ENCODE measurements at places on chromosomes 1 and 21.

DNA sequence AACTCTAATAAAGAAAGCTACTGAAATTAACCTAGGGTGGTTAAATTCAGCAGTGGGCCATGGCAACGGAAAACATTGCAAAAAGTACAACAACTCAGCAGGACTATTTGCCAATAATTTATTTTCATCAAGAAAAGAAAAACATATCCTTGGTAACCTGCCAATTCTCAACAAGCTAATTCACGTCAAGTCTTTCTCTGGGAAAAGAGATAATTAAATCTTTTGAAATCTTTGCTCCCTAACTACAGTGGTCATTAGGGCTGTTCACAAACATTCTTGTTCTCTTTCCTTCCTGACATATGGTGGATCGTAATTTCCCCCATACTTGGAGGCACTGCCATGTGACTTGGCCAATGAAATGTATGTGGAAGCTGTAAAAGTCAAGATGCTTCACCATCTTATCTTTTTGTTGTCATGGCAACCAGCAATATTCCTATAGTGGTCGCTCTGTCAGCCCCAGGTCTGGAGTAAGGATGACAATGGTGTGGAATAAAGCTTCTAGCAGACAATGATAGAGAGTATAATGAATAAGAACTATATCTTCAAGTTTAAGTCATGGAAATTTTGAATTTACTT is 29.6 kb upstream of the ZNF326 start:
- no peak for DNase-seq

DNA sequence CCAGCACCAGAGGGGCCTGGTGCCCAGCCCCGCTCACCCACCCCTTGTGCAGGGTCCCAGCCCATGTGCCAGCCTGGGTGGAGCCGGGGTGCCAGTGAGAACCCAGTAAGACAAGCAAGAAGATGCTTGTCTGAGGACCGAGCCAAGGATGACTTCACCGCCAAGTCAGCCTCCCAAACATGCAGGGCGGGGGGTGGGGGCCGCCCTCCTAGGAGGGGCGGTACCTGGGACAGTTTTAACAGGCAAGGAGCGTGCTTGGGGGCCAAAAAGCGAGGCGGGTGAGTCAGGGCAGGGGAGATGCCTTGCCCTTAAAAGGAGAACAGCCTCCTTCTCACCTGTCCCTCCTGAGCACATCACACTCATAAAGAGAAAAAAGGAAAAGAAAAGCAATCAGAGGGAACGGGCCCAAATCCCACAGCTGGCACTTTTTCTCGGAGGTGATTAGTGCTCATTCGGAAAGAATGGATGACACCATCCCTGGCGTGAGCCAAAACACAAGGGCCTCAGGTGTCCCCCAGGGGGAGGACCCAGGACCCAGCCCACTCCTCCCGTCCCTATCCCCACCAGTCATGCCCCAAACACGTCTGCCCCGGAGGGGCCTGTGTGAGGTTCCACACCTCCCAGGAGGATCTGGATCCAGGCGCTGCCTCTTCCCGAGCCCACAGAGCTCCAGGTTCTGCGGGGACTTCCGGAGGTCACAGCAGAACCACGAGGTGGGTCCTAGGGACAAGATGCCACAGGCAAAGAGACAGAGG is 77.6 kb upstream of the IFFO2 start:
- no peak for DNase-seq

GRCh38 chr1:31977385-31978131 is 36.1 kb upstream of the KHDRBS1 start:
- DNase-seq = no peak

DNA sequence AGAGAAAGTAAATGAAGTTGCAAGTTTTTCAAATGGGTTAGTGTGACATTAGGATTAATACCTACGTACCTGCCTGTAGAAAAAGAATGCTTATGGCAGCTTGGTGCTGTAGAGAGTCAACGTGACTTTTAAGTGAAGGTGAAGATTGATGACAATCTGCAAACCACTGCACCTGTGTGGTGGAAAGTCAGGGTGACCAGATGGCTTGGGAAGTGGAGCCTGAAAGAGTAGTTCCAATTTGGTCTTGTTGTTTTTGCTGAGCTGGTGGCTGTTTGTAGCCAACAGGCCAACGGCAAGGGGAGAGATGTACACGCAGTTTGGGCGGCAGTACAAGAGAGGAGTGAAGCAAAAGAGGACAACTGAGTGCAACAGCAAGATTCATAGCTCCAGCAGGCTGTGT is 78.1 kb upstream of the JAK1 start:
- no peak for DNase-seq

DNA sequence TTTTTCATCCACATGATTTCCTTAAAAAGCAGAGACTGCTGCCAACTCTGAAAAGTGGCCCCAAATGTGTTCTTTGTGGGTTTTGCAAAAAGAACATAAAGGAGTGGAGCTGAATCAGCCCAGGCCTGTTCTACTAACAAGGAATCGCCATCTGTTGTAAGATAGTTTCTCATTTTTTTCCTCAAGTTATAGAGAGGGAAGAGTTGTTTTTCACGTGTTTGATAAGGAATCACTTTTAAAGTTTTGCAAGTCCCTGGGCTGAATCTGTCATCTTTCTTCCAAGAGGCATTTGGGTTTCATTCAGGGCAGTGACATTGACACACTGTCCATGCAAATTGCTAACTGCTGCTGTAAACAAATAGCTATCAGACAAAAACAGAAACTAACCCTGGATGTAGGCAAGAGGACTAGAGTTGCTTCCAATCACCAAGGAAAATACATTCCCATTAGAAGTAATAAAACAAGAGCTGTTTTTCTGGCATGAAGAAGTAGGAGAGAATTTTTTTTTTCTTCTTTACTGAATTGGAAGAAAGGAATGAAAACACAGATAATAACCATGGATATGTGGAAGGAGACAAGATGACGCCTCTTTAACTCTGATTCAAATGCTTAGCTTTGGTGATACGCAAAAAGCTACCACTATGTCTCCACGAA is 58.8 kb upstream of the TBX15 start:
- DNase-seq = no peak

DNA sequence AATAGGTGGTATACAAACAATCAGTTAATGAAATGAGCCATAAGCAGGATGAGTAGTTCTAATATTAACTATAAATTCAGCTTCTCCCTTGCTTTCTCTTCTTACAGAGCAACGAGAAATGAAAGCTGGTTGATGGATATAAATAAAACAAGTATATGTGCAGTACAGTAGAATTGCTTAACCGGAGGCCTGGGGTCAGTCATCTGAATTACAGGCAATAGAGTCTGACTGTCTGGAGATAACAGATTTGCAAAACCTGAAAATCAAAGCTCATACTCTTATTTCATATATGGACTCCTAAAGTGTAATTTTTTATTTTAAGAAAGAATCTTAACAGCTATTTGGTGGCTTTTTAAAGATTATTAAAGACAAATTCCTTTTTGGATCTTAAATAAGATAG is 43.1 kb upstream of the SGIP1 start:
- DNase-seq = no peak

- DNase-seq = no peak
Observed at GRCh38 chr1:86370601-86371022, 25.5 kb downstream of the ODF2L start.

DNA sequence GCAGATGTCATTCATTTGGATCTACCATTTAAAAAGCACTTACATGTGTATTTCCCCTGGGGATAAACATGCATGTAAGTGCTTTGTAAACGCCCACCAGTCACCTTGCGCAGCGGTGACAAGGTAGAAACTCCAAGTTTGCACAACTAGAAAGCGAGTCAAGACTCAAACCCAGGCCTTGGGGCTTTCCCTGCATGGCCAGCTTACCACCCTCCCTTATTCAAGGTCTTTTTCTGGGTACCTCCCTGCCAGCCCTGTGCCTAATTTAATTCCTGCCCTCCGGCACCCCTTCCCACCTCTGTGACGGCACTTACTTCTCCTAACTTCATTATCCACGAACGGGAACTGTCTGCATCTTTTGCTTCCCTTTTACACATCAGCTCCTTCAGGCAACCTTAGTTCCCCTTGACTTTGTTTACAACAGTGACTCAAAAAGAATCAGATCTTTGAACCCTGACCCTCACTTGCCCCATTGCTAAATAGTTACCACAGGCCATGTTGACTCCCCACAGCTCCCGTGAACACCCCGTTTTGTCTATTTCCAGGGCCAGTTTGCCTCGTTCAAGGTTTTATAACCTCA is 138.3 kb upstream of the ETS2 start:
- DNase-seq = no peak

- DNase-seq = no peak
Observed at GRCh38 chr1:201763455-201764140, 65.4 kb upstream of the IPO9 start.

GRCh38 chr1:30537279-30537678 is 186.1 kb downstream of the MATN1 start:
- no peak for DNase-seq

DNA sequence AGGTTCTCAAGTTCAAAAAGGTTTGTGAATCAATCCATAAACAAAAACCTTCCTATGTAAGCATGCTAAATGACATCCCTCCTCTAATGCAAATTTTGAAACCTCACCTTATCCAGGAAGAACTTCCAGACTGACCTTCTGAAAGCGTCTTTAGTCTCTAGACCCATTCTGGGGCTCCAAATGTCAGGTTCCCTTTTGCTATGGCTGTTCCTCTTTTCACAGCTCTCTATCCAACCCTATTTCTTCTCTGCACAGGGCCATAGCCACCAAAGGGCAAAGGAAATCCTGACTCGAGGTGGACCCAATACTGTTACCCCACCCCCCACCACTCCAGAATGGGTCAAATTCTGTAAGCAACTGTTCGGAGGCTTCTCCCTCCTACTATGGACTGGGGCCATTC is 3.4 kb downstream of the ATP1A4 start:
- DNase-seq = no peak

DNA sequence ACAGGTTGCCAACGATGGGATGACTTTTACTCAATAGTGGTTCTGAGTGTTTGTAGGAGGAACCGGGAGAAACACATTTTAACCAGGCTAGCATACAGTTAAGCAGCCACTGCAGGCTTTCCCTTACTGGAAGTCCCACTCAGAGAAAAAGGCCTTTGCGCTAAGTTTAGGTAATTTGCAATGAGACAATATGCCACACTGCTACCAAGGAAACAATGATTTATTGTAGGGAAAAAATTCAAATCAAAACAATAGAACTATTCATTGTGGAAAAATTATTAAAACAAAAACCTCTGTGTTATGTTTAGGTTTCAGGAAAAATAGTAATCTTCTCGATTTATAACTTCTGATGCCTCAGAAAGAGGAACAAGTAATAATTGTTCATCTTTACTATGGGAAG is 51.4 kb upstream of the CR2 start:
- DNase-seq = no peak

DNA sequence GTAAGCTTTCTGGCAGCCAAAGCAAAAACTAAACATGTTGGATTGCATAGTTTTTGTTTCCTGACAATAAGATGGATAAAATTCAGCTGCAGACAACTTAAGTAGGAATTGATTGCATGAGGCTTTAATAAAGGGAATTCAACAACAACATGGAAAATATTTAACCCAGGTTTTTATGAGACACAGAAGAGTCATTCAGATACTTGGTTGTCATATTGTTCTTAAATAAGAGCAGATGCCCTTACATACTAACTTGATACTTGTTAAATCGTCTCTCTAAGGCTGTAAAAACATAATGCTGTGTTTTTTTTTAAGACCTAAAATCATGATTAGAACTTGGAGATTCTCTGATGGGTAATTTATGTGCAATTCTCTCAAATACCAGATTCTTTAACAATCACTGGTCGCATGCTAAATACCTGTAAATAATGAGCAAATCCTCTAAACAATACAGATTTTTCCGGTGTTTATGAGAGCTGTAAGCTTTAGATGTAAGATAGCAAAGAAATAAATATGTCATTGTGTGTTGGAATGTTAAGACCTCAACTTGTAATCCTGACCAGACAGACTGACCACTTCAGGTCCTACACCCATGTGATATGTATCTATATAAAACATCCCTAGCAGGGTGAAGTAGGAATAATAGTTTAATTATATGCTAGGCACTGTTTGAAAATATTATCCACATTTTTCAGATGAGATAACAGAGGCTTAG is 37.8 kb upstream of the CD34 start:
- DNase-seq = no peak

DNA sequence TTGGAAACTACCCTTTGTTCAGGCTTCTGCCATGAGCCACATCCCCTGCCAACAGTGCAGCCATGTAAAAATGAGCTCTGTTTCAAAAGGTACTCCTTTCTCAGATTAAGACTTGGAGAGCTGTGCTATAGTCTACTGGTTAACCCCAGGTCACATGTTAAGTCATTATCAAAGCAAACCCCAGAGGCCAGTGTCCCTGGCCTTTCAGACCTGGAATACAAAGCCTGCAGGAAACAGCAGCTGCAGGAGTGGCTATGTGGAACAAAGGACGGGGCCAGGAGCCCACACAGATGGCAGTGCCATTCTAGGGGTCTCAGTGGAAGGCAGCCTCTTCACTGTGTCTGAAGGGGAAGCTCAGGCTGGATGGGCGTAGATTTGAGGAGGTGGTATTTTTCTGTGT is 6.7 kb downstream of the ZNF496 start:
- DNase-seq = no peak

- DNase-seq = no peak
Observed at GRCh38 chr1:168719306-168720111, 9.5 kb downstream of the DPT start.

DNA sequence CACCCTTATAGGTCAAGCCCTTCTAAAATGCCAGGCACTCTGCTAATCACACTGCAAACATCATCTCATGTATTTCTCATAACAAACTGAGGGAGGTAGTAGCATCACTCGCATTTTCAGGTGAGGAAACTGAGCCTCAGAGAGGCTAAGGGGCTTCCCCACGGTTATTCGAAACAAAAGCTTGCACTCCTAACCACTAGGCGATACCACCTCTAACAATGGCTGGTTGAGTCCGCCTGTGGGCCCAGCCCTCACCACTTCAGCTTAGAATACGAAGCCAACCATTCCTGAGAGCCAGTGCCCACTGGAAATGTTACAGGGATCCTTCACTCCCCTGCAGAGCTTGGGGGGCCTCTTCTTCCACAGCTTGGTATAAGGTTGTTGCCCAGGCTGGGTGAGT is 65.3 kb upstream of the TENT5C start:
- DNase-seq = no peak

- DNase-seq = no peak
Observed at GRCh38 chr1:119632841-119633240, 15.2 kb downstream of the ZNF697 start.

GRCh38 chr1:221863635-221864034 is 121.7 kb upstream of the DUSP10 start:
- no peak for DNase-seq

GRCh38 chr1:233406339-233406960 is 78.9 kb downstream of the MAP3K21 start:
- no peak for DNase-seq

DNA sequence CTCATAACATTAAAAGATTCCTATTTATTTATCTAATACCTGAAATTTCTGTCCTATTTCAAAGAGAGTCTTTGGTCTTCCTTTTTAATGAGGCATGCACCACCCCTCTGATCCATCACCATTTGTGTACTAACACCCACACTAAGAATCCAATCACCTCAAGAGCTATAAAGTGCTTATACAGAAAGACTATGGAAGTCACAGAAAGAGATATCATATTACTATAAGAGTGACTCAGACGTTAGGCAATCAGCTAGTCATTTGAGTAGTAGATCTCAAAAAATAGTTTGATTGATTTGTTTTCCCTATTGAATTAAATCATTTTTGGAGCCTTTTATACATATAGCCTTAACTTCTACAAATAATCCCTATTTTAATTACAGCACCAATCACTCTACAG is 46.1 kb downstream of the NME7 start:
- DNase-seq = no peak
